ENCODE measurements at places on chromosomes 13 and 19.
A peak's percentile ranks its signal among the peaks of the same experiment; 100 is the strongest.

- peak; percentile 54 for DNase-seq
These were observed 121.6 kb upstream of the FRY start for GRCh38 chr13:31909864-31910551.

- no peak for DNase-seq
These were observed 22.9 kb upstream of the FRY start for GRCh38 chr13:32008518-32009175.

GRCh38 chr13:79034341-79034740 lies 371.7 kb downstream of the RBM26 start:
- no peak for DNase-seq

DNA sequence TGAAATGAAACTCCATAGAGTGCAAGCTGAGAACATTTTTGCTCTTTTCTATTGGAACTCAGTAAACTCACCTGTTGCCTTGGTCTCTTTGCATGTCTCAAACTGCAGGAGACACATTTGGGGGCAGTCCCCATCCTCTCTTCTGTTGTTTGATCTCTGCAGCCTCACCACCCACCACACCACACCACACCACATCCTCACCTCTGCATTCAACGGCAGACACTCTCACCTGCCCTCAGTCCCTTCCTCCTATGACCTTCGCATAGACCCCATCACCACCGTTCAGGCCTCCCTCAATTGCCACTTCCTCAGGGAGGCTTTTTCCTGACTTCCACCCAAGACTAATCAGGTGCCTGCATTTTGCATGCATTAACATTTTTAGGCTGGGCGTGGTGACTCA lies 14.4 kb upstream of the TPM4 start:
- no peak for DNase-seq

GRCh38 chr19:50711196-50711595 lies 8.4 kb downstream of the SHANK1 start:
- no peak for DNase-seq

DNA sequence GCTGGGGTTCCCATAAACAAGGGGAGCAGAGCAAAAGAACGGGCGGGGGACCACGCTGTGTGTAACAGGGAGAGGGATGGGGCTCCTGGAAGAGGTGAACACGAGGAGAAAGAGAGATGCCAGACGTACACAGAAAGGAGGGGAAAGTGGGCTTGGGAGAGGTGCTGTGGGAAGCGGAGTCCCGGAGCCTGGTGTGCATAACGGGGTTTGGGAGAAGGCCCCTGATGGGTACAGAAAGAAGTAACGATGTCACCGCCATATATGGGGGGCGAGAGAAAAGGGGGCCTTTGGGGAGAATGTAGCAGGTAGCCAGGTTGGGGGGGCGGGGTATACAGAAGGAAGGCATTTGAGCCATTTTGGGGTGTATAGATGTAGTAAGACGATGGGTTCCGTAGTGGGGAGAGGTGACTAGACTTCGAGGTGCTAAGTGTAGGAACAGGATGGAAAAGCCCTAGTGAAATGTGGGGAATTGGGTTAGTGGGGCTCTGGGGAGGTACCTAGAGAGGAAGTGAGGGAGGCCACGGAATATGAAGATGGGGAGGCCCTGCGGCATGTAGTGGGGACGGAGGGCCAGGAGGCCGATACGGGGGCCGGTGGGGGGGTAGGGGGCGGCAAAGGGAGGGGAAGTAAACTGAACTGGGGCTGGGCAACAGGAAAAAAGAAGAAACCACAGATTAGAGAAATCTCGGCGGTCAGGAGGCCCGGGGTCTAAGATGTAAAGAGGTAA lies 787 bp downstream of the ZNF580 start:
- no peak for DNase-seq

GRCh38 chr13:33278913-33279312 lies 6.6 kb downstream of the STARD13 start:
- DNase-seq, result no peak

DNA sequence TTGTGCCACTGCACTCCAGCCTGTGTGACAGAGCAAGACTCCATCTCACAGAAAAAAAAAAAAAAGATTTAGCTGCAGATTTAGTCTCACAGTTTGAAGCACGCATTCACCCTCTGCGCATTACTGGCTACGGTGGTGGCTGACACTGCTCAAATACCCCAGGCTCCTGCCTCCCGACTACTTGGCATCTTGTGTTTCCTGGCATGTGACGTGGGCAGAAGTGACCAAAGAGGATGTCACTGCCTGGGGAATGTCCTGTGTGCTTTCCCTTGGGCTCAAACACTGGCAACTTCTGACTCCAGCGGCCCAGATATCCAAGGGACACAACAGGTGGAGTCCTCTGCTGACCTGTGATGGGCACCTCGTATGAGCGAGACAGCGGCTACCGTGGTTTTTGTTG lies 24.7 kb upstream of the EIF3G start:
- no peak for DNase-seq

GRCh38 chr13:32745509-32745908 lies 159.3 kb downstream of the PDS5B start:
- no peak for DNase-seq

DNA sequence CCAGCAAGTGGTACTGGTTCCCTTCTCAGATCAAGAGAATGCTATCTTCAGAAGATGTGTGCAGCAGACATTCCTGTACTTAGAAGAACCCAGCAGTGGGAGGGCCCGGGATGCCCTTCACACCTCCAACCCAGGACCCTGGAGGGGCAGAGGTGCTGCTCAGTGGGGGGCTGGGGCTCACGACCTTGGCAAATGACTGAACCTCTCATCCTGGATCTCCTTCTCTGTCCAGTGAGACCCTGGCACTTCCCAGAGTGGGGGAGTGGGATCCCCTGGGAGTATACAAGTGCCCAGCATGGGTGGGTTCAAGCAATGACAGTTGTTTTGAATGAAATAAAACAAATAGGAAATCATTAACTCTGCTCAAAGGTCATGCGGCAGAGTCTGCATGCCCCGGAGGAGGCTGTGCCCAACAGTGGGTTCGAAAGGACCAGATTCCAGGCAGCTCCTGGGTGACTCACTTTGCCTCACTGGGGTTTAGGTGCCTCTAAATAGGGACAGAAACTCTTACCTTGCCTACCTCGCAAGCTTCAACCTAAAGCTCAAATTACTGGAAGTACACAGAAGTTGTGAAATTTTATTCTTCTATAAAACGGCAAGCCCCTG lies 26.9 kb downstream of the GGACT start:
- DNase-seq, result no peak

DNA sequence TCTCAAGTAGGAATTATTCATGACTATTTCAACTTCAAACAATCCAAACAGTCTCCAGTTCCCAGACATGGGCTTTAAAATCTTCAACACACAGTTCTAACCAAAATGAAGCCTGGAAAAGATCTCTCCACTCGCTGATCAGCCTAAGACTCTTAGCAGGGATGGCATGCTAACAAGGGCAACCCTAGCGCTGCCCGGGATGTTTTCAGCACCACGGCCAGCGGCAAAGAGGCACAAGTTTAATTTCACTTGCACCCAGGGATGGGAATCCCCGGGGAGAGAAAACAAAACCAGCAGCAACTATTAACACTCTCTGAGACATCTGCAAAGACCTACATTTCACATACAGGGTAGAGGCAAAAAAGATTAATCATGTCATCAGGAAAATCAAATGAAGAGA lies 43.0 kb downstream of the CACNA1A start:
- DNase-seq, result no peak

GRCh38 chr19:41299046-41299754 lies 10.8 kb upstream of the CCDC97 start:
- no peak for DNase-seq

DNA sequence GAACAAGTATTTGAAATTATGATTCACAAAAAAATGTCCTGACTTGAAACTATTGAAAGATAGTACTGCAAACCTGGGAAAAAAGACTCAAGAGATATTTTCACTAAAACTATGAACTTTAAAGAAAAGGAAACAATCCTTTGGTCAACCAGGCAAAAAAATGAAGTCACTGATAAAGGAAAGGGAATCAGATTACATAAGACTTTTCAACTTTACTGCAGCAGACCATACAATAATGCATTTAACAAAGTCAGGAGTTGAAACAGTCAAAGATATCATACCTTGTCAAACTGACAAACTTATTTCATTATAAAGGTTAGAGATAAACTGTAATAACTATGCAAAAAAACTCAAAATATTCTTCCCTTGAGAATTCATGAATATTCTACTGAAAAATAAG lies 361.6 kb downstream of the DLEU7 start:
- DNase-seq, result no peak

GRCh38 chr19:47470447-47471195 lies 1.1 kb downstream of the SLC8A2 start:
- DNase-seq, result no peak

GRCh38 chr19:23415034-23415433 lies 19.8 kb upstream of the ZNF91 start:
- no peak for DNase-seq

DNA sequence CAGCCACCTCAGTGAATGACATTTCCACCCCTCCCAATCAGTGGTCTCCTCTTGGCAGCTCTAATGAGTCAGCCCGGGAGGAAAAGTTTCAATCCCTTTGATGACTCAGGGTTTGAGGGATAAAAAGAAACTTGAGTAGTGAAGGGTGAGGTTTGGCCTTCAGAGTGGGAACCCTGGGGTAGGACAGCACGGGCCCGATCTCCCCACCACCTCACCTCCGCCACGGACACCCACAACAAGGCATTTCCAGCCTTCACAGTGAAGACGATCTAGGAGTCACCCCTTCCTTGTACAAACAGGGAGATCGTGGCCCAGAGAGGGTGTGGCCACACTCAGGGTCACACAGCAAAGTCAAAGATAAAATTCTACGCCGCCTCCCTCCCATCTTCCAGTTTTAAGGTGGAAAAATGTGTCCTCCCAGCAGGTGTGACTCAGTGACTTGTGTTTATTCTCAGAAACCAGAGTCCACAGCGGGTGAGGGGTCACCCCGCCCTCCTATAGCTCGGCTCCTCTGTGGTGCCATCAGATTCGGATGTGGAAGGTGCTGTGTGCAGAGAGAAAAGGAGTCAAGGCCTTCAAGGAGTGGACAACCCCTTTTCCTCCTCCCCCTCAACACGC lies 12.3 kb downstream of the CIB3 start:
- no peak for DNase-seq

GRCh38 chr13:53612200-53612599 lies 583.6 kb downstream of the OLFM4 start:
- no peak for DNase-seq

GRCh38 chr19:12784871-12785430 lies 6.3 kb upstream of the JUNB start:
- no peak for DNase-seq

Data from left lobe of liver (tissue), 2 donors.